Left hindlimb (tissue), 1 donor: ENCODE measurements at places on chromosomes 12 and 14.

GRCh38 chr14:94411638-94412037, 23.2 kb upstream of the SERPINA1 start:
- no peak for DNase-seq

DNA sequence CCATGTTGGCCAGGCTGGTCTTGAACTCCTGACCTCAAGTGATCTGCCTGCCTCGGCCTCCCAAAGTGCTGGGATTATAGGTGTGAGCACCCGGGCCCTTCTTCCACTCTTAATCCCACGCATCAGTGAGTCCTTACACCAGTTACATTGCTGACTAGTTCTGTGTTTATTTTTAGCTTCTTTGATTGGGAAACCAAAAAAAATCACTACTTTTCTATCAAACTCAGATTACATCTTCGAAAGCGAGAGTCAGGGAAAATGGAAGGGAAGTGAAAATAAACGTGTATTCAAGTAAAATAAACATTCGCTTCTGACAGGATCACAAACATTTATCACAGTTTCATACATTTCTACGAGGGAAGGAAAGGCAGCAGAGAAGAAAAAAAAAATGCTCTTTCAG, 32.2 kb downstream of the FGD6 start:
- DNase-seq = no peak

GRCh38 chr14:32450919-32451675, 122.0 kb downstream of the AKAP6 start:
- no peak for DNase-seq

- no peak for DNase-seq
Observed at GRCh38 chr12:55610598-55610997, 26.1 kb upstream of the OR10P1 start.
